ENCODE measurements at places on chromosomes 2 and 18.

DNA sequence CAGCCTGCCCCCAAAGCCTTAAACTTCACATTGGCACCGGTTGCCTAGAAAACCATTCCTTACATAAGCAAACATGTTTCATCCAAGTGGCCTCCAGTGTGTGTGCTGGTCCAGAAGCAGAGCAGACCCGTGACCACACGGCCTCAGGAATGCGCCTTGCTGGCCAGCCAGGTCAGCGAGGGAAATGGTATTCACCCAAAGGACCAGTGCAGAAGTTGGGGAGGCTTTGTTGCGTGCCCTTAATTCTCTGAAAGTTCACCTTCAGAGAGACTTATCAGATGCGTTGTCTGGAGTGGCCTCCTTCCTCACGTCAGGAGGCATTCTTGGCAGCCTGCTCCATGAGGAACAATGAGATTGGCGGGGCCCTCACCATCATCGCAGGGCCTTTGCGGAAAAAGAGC is 25.9 kb downstream of the NRP2 start:
- DNase-seq = no peak

GRCh38 chr2:239276851-239277250 is 124.0 kb downstream of the HDAC4 start:
- no peak for DNase-seq

DNA sequence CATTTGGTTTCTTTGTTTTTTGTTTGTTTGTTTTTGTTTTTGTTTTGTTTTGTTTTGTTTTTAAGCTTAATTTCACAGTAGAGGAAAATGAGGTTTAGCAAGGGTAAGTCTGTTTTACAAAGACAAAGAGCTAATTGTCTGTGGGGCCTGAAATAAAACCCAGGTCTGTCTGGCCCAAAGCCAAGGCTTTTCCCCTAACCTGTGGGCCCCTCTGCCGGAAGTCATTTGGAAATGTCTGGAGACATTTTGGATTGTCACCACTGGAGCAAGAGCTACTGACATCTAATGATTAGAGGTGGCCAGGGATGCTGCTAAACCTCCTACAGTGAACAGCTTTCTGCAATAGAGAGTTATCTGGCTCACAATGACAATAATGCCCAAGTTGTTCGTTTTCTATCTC is 167.2 kb downstream of the MAP2 start:
- DNase-seq = no peak

DNA sequence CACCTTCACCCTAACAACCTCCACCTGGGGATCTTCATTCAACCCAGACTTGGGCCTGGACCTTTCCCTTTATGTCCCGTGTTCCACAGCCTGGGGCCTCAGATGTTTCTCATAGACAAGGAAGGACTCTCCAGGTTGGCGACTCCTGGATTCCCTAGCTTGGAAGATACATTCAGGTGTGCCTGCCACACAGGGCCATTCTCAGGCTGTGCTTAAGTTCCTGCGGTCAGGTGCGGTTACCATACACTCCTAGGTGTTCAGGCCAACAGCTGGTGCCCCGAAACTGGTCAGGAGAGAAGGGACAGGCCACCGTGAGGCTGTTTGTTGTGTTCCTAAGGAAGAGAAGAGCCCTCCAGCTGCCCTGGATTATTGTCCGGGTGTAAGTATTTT is 15.6 kb downstream of the SLC4A3 start:
- DNase-seq = no peak

- DNase-seq = no peak
These were observed 90.4 kb downstream of the PTRHD1 start for GRCh38 chr2:24702800-24703199.

DNA sequence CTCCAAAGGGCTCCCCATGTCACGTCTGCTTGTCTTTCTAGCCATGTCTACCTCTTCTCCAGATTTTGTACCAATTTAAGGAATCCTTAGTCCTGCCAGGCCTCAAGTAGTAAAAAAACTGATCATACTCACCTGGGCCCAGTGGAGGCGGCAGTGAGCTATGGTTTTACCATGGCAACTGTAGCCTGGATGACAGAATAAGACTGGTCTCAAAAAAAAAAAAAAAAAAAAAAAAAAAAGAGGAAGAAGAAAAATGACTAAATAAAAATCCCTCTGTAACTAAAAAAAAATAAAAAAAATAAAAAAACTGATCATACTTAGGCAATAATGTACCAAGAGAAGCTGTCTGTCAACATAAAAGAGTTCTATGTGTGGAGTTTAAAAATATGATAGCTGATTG is 221.6 kb downstream of the NR4A2 start:
- DNase-seq = no peak

DNA sequence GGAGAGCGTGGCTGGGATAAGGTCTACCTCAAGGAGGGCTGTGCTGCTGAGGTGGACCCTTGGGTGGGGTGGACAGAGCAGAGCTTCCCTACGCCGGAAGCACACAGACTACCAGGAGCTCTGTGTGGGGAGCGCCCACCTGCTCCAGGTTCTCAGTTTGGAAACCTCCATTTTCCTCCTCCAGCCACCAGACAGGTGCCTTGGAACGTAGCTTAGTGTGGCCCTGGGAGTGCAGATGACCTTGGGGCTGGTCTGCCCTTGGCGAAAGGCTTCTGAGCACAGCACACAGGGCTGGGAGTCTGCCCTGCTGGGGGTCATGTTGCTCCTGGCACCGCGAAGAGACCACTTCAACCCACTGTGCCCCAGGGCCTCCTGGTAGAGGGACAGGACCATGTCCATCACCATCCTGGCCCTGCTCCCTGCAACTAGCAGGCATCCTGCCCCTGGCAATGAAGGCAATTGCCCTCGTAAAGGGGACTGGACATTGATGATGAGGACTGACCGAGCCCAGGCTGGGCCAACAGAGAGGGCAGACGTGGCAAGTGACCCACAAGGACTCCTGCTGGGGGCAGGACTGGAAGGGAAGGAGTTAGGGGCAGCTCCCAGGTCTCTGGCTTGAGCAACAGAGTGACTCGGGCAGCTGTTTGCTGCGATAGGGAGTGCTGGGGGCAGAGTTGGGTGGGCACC is 214.7 kb downstream of the CYP26B1 start:
- no peak for DNase-seq

GRCh38 chr2:222294996-222295367 is 3.8 kb downstream of the PAX3 start:
- DNase-seq = no peak

GRCh38 chr2:175404839-175405238 is 223.3 kb upstream of the ATP5MC3 start:
- DNase-seq = no peak
